Activated T-cell treated with anti-CD3 and anti-CD28 coated beads for 4 hours (primary cell): ENCODE measurements at places on chromosomes 16 and 17.

DNA sequence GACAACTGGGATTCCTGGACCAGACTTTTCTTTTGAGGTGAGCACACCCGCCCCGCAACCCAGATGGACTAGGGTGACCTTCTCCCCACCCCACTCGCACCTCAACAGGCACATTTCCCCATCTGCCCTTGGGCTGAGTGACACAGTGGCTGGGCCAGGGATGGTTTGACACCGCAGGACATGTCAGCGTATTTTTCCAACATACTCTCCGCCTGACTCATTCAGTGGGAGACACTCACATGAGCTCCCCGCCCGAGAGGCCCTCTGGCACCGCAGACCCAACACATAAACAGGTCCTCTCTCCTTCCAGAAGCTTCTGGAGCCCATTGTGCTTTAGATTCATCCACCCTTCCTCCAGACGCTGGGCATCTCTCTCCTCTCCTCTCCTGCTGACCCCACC, 69.4 kb downstream of the ZDHHC7 start:
- DNase-seq, result no peak

DNA sequence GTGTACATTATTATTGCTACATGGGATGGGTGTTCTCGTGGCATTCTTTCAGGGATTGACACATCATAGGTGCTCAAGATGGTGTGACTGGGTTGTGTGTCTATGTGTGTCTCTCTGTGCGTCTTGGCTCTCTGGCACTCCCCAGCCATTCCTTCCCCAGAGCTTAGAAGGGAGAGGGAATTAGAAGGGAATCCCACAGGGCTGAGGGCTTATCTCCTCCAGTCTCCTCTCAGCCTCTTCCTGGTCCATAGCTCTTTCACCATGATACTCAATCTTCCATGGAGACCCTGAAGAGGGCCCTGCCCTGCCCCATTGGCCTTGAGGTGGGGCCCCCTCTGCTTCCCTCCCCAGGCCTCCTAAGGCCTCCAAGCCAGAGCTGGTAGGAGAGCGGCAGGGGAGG, 52.0 kb downstream of the MRM1 start:
- no peak for DNase-seq

DNA sequence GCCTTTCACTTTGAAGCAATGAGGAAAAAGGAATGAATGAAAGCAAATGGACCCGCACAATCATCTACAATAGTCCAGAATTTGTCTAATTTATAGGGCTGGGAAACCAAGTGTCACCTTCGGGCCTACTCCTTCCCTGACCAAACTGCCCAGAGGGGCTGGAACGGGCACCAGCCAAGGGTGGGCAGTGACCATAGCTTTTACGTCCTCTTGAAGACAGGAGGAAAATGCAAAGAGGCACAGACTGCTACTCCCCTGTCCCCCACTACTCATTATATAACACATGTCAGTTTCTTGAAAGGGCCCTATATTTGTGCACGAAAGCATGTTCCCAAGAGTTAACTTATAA, 122.3 kb downstream of the ZFHX3 start:
- DNase-seq, result no peak

DNA sequence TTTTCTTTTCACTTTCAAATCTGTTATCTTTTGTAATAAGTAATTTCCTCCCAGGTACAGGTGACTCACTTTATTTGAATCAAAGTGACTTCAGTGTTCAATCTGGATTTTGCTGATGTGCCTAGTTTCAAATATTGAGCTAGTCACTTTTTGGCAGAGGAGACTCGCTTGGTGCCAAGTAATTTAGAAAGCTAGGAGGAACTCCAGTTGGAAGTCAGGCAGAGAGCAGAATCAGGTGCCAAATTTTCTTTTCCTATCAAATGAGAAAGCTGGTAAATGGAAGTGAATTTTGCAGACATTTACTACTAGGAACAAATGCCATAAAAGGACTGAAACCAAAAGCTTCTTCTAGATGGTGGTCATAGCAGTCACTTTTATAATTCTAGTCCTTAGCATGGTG, 656.0 kb upstream of the KIF2B start:
- DNase-seq, result no peak

DNA sequence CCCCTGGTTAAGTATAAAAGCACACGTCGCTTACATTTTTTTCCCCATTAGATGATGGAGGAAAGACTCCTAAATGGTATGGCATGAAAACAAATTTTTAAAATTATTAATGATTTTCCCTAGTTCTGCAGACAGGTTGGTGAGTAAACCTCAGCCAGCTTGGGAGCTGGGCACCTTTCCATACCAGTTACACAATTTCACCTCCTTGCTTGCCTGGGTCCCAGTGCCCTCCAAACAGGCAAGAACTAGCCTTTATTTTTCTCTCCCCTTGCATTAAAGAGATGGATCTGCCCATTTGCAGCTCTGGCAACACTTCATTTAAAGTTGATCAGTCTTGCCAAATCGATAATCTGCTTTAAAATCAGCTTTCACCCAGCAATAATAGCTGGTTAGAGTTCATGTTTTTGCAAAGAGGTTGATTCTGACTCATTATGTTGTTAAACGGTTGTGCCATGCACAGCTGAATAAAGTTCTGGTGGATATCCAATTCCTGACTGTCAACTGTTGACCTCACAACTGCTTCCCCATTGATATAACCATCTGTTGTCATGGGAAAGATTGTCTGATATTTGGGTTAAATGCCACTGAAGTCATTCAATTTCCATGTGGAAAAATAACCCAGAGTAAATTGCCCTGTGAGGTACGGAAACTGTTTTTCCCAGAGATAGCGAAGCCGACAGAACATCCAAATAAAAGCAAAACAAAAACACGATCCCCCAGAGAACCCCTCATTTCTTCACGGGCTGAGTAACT, 1.3 kb downstream of the C17orf58 start:
- no peak for DNase-seq

DNA sequence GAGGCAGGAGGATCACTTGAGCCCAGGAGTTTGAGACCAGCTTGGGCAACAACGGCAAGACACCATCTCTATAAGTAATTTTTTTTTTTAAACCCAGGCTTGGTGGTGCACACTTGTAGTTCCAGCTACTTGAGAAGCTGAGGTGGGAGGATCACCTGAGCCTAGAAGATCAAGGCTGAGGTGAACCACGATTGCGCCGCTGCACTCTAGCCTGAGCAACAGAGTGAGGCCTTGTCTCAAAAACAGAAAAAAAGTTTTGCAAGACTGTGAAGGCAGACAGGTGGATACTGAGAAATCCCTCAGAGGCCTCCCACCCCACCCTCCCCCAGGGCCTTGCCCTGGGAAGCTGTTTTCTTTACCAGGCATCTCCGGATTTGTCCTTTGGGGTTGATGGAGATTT, 125.4 kb downstream of the MGAT5B start:
- no peak for DNase-seq

- DNase-seq, result peak; percentile 43
Measured at GRCh38 chr17:47253541-47254402, at the start of gene ITGB3. Gene ITGB3 (plus strand): TSS chr17:47253827. CDS start chr17:47253862, 35 bp downstream.

- no peak for DNase-seq
Measured at GRCh38 chr16:84943620-84944019, 67.7 kb downstream of the ZDHHC7 start.

- no peak for DNase-seq
Measured at GRCh38 chr16:86035906-86036305, 136.9 kb downstream of the IRF8 start.

GRCh38 chr17:71828182-71828596, 292.6 kb upstream of the SOX9 start:
- no peak for DNase-seq
